ENCODE measurements at places on chromosomes 2 and 18.

GRCh38 chr18:75551071-75551470, 123.6 kb upstream of the SMIM21 start:
- DNase-seq = no peak

DNA sequence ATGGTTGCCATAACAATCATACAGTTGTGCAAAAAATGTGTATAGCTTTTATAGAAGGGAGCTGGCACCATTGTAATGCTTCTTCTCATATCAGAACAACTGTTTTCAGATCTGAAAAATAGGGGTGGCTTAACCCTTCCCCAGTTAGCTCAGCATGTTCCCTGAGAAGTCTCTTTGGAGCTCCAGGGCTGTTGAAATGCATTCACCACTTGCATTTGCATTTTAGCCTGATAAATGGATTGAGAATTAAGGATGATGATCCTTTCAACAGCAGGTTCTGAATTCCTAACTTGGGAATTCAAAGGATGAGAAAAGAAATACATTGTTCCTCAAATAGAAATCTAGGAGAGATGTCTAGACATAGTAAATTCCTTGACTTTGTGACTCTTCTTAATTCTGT, 181.7 kb upstream of the ALPP start:
- no peak for DNase-seq

DNA sequence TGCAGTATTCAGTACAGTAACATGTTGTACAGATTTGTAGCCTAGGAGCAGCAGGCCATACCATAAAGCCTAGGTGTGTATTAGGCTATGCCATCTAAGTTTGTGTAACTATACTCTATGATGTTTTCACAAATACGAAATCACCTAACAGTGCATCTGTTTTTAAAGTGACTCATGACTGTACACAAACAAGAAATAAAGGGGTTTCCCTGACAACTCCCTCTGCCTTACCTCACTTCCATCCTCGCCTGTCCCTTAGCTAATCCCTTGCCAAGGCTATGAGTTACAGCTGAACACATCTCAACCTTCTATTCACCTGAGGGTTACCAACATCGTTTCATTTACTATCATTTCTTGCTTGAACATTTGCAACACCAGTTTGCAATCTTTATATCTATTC, 78.6 kb upstream of the RPRM start:
- no peak for DNase-seq

GRCh38 chr18:37484983-37485834, 80.4 kb downstream of the CELF4 start:
- no peak for DNase-seq

DNA sequence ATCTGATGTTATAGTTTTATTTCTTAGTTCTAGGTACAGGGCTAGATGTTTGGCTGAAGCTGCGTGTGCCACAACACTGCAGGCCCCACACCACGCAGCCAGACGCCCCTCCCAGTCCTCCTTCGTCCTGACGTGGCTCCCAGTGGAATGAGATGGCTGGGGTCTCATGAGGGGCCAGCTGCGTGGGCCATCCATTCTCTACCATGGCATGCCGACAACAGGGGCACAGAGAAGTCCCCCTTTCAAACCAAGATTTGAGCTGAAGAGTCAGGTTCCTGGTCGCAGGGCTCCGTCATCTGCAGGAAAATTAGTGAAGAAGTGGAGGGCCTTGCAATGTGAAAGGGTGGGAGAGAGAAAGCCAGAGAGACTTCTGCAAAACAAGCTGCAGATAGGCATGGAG, 64.5 kb downstream of the PARD6G start:
- no peak for DNase-seq

- DNase-seq = no peak
These were observed 121.0 kb downstream of the SMAD2 start for GRCh38 chr18:47809420-47809819.

DNA sequence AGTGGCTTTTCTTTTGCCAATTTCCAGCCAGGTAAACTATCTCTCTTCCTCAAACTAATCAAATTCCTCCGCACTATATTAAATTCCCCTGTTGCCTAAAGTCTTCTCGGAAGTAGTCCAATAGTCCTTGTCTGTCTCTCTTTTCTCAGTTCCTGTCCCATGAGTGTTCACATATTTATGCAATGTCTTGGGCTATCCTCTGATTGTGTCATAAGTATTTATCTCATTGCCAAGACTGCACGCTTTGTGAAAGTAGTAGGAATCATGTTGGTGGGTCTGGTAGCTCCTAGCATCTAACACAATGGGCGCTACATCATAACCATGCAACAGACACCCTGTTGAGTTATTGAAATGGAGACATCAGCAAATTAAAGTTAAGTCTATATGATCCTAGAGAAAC, 59.9 kb upstream of the POU3F3 start:
- DNase-seq = no peak

DNA sequence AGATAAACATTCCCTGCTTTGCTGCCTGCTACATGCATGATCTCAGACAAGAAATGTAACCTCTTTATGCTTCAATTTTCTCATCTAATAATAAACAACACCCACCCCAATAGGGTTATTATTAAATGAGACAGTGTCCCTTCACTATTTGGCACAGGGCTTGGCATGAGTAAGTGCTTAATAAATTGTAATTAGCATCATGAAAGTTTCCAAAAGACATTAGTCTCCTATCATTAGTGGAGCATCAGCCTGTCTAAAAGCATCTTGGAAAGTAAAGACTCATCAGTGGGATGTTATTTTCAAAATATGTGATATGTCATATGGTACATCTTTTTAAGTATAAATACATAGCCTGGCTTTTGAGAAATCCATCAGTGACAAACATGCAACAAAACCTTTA, 275.0 kb downstream of the ZEB2 start:
- no peak for DNase-seq

- no peak for DNase-seq
These were observed 21.0 kb upstream of the CDKL4 start for GRCh38 chr2:39264733-39265132.

DNA sequence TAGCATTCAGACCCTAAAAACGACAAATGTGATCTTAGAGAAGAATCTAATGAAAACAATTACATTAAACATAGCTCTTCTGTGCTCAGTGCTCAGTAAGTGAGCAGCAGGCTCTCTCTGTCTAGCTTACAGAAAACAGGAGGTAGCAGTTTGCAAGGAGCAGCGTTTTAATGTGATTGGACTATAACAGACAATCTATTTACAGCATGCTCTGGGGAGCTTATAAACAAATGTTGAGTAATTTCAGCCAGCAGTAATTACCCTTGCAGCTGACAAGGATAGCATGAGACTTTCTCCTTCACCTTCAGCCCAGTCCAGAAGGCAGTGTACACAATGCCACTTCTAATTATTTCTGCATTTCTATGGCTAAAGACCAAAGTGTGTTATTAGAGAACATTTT, 270.4 kb downstream of the FIGN start:
- DNase-seq = no peak

DNA sequence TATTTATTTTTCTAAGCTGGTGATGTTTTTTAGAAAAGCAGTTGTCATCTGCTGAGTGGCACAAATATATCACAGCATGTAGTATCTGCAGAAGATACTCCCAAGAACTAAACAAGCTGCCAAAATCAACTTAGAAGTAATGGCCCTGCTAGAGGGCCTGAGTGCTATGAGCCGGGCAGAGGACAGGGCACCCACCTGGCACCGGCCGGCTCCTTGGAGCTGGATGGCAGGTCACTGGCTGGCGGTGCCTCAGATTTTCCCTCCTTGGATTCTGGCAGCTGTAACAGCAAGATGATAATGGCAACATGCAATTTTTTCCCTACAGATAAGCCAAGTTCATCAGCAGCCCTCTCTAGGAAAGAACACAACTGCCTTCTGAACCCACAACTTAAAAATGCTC, 79.7 kb downstream of the EMILIN2 start:
- no peak for DNase-seq

All from T-helper 22 cell (primary cell).